ENCODE measurements at places on chromosomes 7 and 10.

DNA sequence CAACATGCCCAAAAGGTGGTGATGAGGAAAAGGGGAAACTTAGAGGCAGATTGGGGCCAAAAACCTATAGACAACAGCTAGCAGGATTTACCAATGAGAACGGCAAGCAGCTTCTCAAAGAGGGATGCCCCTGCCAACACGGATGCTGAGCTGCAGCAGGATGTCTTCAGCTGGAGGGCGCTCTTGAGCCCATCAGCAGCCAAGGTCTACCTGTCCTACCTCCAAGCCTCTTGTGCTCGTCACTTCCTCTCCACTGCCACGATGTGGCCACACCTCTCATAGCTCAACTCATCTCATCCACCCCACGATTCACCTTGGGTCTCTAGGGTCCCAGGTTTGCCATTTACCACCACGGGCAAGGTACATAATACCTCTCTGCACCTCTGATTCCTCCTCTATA, 36.5 kb downstream of the DLG5 start:
- no peak for DNase-seq

GRCh38 chr7:15475808-15476530, 85.8 kb downstream of the AGMO start:
- DNase-seq = no peak

DNA sequence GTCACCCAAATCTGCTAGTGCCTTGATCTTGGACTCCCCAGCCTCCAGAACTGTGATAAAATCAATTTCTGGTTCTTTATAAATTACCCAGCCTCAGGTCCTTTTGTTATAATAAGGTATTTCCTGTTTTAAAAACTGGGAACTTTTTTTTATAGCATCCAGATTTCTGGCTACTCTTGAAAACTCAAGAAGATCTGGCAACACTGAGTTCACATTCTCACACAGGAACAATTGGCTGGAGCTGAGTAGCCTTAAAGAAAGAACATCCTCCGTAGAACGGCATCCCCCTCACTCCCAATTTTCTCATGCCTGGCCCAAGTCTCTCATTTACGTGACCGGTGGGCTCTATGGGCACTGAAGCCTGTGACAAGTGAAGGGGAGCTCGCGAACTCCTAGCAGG, 47.1 kb downstream of the SLC35G1 start:
- DNase-seq = no peak

GRCh38 chr7:115133248-115133647, 211.4 kb downstream of the MDFIC start:
- DNase-seq = no peak

DNA sequence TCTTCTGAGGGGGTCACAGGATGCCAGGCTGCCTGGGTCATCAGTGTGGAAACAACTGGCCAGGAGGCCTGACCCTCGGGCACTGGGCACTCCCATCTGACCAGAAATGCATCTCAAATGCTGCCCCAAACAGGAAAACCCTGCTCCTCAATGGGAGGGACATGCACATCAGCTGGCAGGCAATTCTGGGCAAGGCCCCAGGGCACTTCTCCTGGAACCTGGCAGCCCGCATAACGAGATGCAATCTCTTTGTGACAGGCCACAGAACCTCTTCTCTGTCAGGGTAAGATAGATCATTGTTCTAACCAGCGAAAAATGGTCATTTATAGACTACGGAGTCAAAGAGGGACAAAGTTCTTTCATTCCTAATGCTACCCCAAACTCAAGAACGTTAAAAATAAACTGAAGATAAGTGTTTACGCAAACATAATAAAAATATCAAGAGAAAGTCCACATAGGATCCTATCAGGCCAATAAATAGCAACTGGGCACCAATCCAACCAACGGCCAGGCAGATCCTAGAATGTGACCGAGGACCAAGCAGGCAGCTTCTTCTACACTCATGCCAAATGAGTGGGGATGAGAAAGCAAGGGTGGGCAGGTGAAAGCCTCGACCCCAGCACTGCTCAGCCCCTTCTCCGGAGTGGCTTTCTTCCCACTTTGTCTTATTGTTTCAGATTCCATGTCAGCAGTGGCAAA, 212.3 kb downstream of the TCERG1L start:
- no peak for DNase-seq

- no peak for DNase-seq
Measured at GRCh38 chr10:24344695-24345463, 135.9 kb downstream of the KIAA1217 start.

DNA sequence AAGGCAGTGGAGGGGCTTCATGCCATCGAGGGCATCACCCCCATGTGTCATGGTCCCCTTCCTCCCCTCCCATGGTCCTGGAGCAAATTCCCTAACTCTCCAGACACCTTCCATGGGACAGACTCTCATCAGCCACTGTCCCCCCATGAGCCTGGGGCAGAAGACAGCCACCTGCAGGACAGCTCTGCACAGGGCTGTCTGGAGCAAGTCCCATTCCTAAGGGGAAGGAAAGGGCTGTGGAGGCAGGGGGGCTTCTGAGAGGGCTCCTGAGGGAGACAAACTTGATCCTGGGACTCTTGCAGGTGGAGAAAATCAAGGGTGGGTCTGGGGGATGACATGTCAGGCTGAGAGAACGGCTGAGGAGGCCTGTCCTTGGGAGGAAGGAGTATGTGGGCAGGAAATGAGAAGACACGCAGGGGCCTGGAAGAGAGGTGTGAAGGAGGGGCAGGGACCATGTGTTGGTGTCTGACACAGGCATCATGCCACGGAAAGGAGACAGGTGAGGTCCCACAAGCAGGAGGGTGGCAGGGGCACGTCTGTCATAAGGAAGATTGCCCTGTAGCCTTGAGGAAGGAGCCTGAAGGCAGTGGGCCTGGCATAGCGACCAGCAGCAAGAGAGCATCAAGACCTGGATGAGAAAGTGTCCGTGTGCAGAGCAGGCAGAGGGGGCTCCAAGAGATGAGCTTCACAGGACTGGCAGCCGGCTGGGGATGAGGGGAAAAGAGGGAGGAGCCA, 14.4 kb upstream of the GDF10 start:
- no peak for DNase-seq

GRCh38 chr7:46544396-46545008, 623.4 kb upstream of the IGFBP3 start:
- DNase-seq = no peak

DNA sequence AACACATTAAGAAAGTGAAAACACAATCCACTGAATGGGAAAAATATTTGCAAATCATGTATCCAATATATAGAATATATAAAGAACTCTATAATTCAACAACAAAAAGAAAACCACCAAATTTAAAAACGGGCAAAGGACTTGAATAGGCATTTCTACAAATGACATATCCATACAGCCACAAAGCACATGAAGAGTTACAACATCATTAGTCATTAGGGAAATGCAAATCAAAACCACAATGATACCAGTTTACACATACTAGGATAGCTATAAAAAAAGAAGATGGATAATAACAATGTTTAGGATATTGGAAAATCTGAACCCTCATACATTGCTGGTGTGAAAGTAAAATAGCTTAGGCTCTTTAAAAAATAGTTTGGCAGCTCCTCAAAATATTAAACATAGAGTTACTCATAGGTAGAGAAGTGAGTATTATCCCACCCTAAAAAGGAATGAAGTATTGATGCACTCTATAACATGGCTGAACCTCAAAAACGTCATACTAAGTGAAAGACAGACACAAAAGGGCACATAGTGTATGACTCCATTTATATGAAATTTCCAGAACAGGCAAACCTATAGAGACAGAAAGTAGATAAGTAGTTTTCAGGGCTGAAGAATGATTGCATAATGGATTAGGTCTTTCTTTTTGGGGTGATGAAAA, 4.5 kb downstream of the ZPBP start:
- no peak for DNase-seq

DNA sequence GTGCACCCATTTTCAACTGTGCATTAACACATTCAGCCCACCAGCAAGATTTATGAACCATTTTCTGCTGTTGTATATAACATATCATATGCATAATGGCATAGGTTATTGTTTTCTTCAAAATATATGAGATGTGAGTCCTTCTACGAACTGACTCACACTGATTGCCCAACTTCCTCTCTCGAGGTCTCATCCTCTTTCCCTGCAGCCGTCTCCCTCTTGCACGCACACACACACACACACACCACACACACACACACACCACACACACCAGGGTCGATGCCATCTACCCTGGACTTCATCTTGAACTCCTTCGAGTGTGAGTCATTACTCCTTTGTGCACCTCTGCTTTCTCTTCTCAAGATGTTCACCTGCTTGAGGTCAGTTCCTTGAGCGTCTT, 36.7 kb downstream of the EGFR start:
- no peak for DNase-seq

DNA sequence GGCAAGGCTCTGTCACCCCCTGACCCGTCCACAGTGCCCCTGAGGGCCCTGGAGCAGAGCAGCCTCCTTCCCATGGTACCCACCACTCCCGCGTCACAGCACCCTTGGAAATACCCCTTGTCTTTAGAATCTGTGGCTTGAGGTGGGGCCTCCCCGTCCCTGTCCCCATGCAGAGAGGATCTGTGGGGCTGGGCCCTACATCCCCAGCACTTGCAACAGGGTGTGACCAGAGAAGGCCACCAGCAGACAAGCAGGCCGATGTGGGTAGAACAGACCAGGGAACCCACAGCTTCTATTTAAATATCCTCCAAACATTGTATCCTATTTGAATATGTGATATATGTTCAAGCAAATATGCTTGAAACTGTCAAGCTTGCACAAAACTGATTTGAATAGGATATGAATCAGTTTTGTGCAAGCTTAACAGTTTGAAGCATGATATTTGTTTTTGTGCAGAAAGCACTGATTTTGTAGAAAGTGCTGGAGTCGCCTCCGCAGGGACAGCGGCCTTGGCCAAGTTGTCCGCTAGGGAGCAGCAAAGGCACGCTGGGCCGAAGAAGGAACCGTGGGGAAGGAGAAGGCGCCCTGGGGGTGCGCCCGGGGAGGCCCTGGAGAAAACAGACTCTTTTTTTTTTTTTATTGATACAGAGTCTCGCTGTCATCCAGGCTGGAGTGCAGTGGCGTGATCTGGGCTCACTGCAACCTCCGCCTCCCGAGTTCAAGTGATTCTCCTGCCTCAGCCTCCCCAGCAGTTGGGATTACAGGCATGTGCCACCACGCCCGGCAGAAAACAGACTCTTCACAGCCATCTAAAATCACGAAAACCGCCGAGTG, 2.2 kb downstream of the CFAP46 start:
- no peak for DNase-seq

GRCh38 chr7:128783143-128783861, 7.7 kb upstream of the OPN1SW start:
- DNase-seq = no peak

Measured in cerebellar nuclear complex (tissue), 1 donor.